ENCODE measurements at places on chromosomes 3 and 15.

- no peak for DNase-seq
Observed at GRCh38 chr15:52104532-52105004, 8.0 kb downstream of the BCL2L10 start.

GRCh38 chr3:115381573-115381912 is 234.5 kb upstream of the ZBTB20 start:
- DNase-seq = no peak

- DNase-seq = no peak
Observed at GRCh38 chr15:78425643-78426042, 12.4 kb upstream of the IREB2 start.

GRCh38 chr15:71168166-71168834 is 53.0 kb downstream of the THSD4 start:
- no peak for DNase-seq

- no peak for DNase-seq
Observed at GRCh38 chr15:69311319-69311721, 12.6 kb downstream of the PAQR5 start.
